M059J (cell line): ENCODE measurements at places on chromosomes 7 and 10.

DNA sequence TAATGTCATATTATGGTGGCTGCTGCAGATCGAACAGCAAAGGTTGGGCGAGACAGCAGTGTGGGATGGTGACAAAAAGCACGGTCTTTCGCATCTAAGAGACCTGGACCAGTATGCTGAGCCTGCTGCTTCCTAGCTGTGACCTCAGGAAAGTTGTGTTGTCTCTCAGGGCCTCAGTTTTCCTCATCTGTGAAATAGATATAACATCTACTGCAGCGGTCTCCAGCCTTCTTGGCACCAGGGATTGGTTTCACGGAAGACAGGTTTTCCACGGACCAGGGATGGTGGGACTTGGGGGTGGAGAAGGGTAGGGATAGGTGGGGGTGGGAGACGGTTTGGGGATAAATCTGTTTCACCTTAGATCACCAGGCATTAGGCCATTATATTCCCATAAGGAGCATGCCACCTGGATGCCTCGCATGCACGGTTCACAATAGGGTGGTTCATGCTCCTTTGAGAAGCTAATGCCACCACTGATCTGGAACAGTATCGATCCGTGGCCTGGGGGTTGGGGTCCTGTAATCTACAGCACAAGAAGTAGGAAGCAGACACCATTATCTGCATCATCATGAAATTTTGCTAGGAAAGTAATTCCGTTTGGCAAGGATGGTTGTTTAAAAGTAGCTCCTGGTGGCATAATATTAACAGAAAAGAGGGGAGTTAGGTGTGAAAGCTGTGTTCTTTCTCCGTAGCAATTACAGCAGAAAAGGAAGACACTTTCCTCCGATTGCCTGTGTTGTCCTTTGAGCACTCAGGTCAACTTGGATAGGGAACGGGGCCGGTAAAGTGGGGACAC, 10.8 kb downstream of the KLF6 start:
- peak; percentile 25 for DNase-seq

DNA sequence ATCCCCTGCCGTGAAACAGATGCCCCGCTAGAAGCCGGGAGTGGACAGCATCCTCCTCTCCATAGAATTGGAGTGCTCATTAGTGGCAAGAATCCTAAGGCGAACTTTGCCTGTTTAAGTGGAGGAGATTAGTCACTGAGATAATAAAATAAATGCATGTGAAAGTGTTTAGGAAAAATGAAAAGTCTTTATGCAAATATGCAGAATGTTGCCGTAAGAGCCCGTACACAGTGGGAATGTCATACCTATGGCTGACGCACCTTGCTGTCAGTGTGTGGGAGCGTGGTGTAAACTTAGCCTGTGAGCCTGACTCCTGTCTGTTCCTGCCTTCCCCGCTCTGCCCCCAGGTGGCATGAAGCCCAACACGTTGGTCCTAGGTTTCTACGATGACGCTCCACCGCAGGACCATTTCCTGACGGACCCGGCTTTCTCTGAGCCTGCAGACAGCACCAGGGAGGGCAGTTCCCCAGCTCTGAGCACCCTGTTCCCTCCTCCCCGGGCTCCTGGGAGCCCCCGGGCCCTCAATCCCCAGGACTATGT, 1.7 kb upstream of the TRIP6 start:
- peak; percentile 91 for DNase-seq

DNA sequence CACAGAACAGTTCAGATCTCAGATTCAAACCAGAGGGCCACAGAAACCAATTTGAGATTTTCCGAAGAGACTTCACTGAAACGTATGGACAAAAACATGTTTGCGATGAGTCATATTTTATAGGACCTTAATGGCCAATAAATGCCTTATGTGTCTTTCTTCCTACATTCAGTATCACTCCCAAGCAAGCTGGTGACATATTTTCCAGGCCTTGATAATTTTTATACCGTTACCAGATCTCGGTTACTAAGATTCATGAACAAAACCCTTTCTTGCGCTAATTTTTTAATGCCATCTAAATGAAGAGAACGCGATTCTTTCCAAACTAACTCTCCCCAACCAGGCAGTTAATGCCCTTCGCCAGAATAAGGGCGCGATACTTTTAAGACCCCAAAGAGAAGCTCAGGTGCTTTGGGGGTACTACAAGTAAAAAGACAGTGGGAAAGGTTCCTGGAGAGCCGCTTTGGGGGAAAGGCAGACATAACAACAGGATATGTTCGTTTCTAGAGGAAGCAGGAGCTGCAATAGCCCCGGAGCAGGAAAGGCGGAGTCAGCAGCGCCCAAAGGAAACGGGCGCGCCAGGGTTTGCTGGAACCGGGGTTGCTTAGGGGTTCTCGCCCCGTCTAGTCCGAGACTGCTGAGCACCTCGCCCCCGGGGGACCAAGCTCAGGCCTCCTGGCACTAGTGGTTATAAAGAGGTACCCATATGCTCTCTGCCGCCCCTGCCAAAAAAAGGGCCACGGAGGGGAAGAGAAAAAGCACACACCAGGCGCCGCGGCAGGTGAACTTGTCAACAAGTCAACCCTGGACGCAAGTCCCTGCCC, 884 bp downstream of the ICA1 start:
- DNase-seq: no peak

DNA sequence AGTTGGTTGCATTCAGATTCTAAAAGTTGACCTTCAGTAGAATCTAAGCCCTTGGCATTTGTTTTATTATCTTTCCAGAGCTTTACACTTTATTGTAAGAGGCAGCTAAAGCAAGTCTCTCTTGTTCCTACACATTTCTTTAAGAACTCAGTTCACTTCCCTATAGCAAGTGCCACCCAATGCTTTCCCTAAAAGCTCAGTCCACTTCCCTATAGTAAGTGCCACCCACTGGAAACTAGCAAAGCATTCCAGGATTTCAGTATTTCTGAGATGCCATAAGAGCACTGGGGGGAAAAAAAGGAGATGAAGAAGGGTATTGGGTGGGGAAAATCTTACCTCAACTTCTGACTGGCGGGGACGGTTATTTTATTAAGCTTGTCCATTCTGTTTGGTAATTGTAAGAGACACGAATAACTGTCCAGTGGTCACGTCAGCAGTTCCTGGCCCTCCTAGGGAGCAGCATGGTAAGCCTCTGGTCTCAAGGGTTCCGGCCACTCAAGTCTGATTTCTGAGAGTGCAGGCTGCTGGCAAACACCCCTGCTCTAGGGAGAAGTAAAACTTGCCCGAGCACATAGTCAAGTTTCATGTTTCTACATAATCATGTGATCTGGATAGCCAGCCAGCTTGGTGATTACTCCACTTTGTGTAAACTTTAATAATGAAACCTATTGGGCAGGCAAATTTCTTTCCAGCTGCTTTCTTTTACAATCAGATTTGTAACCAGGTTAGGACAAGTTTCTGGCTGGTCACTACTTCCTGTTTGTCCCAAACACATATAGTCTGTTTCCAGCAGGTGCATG, at the start of gene BLNK:
Gene BLNK (minus strand): TSS at position 554 of the 800 bp plus-strand sequence. CDS start 171 bp downstream, at position 383.
- DNase-seq: no peak
